Activated CD8-positive, alpha-beta memory T cell treated with anti-CD3 and anti-CD28 coated beads for 1 hour (primary cell): ENCODE measurements at places on chromosomes 6 and 20.

GRCh38 chr20:8143474-8143873 lies 11.4 kb downstream of the PLCB1 start:
- no peak for DNase-seq

DNA sequence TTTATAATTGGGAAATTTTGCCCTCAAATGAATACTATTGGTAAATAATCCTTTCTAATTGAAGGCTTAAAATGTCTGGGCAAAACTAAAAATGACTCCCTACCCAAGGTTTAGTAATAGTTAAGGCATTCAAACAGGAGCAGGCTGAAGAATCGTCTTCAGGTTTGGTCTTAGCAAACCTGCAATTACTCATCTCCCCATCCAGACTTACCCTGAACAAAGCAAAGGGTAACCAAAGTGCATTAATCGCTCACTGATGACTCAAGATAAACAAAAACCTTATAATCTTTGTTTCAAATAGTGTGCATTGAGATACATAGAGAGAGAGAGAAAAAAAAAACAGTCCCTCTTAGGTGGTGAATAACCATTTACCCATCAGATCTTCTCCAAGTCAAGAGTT lies 225.5 kb downstream of the BMP2 start:
- no peak for DNase-seq

DNA sequence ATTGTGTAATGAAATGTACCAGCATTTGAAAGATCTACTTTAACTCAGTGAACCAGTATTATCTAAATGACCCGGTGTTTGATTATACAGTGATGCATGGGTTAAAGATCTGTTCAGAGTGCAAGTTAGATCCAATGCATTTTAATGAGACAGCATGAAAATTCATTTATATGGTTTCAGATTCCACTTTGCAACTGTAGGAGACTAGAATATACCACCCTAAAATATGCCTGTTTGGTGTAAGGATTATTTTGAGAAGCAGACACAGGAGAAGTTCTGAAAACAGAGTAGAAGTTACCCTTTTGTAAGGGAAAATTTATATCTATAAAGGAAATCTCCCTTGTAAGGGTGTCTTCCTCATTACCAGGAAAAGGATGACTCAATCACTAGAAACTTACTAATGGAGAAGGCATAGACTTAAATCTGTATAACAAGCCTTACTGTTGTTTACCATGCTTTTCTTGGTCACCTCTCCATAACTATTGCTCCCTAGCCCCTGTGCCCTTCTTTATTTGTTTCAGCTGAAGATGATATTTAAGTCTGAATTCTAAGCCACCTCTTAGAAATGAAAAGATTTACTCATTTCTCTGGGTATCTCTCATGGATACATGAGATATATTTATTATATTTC lies 105.4 kb downstream of the NCOA3 start:
- no peak for DNase-seq

DNA sequence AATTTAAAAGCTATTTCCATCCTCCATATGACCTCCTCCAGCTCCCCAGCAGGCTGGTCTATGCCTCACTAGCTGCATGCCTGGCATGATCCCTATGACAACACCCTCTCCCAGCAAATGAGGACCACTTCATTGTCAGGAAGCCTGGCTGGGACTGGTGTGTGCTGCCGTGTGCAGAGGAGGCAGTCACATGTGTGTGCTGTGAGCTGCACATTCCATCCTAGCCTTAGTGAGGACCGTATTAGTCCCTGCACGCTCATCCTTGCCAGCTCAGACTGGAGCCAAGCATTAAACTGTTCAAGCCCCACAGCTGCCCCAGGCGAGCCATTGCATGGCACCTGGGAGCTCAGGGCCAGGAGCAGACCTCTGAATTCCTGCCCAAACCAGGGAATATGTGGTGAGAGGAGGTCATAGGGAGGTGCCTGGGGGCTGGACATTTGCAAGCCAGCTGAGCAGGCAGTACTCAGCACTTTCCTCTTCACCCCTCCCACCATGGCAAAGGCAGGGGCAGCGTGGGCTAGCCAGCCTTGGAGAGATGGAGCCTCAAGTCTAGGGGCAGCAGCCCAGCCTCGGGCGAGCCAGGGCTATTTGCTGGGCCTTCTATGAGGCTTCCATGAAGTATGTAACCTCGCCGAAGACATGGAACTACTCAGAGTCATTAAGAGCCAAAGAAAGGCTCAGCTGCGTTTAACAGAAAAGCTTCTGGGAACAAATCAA lies 8.7 kb upstream of the CCN5 start:
- DNase-seq = no peak

- DNase-seq = no peak
Measured at GRCh38 chr20:51319522-51319921, 223.0 kb downstream of the NFATC2 start.

DNA sequence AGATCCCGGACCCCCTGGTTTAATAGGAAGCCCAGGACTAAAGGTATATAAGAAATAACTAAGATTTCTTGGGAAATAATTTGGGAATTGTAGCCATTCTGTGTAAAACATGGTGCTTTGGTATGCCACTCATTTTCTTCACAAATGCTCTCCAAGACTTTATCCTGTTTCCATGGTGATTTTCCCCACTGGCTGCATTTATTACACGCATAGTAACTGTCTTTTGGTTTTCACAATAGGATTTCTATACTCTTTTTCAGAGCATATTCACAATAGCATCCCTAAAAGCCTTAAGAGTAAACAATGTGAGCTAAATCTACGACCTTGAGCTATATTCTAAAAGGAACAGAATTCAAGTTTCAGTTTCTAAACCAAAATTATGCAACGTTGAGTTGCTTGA lies 160.8 kb downstream of the COL9A1 start:
- DNase-seq = no peak

DNA sequence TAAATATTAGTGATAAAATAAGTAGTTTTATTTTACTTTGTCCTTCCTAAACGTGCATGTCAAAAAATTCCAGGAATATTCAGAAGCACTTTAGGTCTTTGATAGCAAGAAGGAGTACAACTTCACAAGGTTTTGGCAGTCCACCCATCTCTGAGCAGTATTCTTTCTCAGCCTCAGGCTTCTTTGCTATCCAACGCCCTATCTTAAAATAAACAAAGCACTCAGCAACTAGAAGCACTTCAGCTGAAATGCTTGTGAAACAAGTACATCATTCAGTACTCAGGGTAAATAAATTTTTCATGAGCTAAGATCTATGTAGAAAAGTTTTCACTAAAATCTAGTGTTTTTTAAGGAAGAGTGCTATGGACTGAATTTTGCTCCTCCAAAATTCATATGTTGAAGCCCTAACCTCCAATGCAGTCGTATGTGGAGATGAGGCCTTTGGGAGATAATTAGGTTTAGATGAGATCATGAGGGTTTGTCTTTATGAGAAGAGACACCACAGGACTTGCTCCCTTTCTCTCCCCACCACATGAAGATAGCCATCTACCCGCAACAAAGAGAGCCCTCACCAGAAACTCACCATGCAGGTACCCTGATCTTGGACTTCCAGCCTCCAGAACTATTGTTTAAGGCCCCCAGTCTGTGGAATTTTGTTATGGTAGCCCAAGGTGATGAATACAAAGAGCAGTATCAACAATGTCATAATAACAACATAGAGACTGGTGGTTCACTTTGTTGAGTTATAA lies 539.1 kb downstream of the TFAP2A start:
- no peak for DNase-seq

DNA sequence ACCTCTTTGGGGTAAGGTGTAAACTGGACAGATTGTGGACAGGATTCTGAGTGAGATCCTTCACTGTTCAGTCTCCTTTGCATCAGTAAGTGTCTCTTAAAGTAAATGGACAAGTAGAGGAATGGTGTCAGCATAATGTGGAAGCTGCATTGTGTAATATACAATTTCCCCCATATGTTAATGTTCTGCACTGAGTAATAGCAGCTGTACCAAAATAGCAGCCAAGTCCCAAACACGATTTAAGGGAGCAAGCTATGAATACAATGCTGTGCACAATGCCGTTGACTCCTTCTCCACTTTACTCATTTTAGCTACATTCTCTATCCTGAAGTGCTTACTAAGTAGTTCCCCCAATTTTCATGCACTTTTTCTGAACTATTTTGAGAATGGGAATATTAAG lies 21.1 kb upstream of the TRIM26 start:
- no peak for DNase-seq

GRCh38 chr6:16849280-16849987 lies 88.2 kb upstream of the ATXN1 start:
- no peak for DNase-seq

- DNase-seq = no peak
Measured at GRCh38 chr20:20461551-20461950, 93.6 kb downstream of the INSM1 start.

- no peak for DNase-seq
Measured at GRCh38 chr20:49865559-49865958, 49.8 kb downstream of the SPATA2 start.

DNA sequence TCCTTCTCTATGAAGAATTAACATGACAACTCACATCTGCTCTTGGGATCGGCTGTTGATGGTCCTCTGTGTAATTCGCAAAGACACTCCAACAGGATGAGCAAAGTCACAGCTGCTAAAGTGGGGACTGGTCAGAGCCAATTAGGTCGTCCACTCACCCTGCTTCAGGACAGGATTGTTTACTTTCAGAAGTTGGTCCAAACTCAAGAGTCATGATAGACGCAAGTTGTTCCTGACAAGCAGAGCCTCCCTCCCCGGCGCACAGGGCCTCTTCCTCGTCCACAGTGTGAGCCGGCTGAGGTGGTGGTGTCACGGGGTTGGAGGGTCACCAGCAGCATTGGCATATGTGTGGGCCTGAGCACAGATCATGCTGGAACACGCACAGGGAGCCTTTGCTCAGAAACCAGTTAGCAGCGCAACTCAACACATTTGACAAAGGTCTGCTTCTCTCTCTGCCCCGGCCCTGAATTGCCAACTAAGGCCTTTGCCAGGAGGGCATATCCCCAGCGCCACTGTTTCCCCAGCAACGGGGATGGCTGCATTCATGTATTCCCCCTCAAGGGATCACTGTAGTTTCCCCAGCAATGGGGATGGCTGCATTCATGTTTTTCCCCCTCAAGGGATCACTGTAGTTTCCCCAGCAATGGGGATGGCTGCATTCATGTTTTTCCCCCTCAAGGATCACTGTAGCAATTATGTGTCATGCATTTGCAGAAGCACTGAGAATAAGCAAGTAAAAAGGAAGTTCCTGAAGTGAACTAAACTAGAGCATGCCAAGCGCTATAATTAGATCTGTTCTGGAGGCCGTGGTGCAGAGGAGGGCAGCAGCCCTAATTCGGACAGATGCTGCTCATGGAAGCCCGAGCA lies 111.7 kb downstream of the THBS2 start:
- DNase-seq = no peak

DNA sequence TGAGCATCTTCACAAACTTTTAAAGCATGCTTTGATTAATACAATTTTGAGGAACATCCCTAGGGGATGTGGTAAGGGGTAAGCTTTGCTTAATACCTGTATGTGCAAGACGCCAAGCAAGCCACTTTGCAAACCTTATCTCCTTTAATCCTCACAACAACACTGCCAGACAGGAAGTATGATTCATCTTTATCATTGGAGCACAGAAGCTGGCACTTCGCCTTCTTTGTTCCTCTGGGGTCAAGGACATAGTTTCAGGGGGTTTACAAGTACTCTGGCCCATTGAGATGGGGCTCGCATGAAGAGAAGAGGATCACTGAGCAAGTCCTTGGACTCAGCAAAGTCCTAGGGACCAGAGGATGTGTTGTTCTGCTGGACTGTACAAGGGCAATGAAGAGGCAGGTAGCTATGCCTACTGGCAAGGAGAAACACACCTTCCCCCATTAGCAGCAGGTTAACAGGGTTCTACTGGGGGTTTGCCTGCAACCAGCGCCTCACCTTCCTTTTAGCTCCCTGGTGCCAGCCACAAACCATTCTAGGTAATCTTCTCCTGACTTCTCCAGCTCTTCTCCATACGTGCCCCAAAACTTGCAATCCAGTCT lies 8.8 kb downstream of the TMEM244 start:
- DNase-seq = no peak

- DNase-seq = no peak
Measured at GRCh38 chr6:79605061-79605460, 26.1 kb upstream of the SH3BGRL2 start.

GRCh38 chr6:41975276-41975675 lies 33.7 kb upstream of the CCND3 start:
- no peak for DNase-seq
